ENCODE measurements at places on chromosomes 16 and 17.

- DNase-seq: no peak
Observed at GRCh38 chr16:5578980-5579379, 481.4 kb upstream of the EEF2KMT start.

DNA sequence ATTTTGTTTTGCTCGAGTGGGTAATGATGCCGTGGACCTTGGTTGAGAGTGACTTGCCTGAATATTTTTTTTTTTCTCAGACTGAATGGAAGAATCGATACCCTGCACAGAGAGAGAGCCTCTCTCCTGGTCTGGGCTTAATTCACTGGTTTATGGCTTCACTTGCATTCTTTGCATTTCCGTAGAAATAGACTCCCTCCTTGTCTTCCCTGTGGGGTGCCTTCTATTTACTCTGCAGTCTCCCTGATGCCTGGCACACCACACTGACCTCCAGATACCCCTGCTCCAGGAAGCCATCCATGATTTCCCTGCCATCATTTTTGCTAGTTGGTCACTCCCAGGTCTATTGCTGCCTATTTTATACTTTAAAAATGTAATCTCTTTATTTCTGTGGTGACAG lies 238.0 kb downstream of the SNX29 start:
- no peak for DNase-seq

GRCh38 chr17:66025551-66025950 lies 166.4 kb downstream of the CEP112 start:
- no peak for DNase-seq

DNA sequence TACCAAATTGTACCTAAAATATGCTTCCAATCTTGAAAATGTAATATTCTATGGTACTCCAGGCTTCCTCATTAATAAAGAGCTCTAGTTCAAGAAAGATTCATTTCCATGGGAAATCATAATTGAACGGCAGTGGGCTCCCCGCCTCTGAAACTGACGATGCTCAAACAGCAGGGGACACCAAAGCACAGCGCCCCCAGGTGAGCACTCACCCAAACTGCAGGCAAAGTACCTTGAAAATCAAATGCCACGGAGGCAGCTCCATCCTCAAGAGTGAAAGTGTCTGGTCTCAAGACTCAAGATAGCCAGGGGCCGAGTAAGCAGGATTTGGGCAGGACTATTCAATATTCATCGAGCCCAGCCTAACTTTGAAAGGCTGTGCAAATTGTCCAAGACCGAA lies 217.4 kb upstream of the TNRC6C start:
- no peak for DNase-seq

GRCh38 chr17:50298018-50298417 lies 23.8 kb downstream of the TMEM92 start:
- DNase-seq: no peak

DNA sequence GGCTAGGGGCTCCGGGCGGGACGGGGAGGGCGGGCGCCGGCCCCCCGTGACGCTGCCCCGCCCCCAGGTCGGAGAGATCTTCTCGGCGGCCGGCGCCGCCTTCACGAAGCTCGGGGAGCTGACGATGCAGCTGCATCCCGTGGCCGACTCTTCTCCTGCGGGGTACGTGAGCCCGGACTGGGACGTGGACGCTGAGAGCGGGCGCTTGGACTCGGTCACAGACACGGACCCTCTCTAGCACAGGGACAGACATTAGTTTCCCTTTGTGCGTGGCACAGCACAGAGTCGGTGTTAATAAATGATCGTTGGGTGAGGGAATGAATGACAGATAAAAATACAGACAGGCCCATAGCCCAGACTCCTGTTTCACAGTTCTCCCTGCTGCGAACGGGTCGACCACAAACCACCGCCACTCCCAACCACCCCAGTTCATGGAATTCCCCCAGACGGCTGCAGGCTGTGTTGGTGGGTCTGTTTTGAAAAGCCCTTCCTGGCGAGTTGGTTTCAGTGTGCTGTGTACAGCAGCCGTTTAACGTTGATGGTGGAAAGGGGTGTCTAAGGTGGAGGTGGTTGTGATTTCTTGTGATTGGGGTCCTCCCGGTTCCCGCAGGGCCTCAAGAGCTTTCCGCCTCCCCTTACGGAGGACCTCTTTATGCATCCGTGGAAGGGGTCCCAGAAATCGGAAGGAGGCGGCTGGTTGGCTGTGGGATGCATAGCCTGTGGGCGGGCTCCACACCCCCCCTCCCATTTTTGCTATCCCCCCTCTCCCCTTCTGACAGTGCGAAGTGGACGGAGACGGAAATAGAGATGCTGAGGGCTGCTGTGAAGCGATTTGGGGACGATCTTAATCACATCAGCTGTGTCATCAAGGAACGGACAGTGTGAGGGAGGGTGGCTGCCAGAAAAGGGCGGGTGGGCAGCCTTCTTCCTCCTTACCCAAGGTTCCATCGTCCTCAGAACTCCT lies 2.9 kb downstream of the RNASEK start:
- no peak for DNase-seq

DNA sequence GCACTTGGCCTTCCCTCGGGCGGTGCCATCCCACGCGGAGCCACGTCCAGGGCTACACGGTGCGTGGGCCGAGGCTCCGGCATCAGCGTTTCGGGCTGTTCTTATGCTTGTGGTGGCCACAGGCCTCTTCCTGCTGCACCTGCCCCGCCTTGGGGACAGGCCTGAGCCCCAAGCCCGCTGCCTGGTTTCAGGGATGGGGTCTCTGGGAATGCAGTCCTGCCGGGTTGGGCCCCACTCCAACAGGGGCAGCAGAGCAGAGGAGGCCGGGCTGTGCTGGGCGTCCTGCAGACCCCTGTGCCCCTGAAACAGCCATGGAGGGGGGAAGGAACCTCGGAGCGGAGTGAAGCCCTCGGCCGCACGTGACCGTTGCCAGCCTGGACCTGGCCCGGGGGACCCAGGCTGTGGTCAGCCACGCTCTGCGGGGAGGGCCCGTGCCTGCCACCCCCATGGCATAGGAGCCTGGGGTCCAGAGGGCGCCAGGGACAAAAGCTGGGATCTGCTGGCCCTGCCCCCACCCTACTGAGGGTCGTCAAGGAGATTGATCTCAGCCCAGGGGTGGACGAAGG lies 453 bp upstream of the WFIKKN1 start:
- no peak for DNase-seq

DNA sequence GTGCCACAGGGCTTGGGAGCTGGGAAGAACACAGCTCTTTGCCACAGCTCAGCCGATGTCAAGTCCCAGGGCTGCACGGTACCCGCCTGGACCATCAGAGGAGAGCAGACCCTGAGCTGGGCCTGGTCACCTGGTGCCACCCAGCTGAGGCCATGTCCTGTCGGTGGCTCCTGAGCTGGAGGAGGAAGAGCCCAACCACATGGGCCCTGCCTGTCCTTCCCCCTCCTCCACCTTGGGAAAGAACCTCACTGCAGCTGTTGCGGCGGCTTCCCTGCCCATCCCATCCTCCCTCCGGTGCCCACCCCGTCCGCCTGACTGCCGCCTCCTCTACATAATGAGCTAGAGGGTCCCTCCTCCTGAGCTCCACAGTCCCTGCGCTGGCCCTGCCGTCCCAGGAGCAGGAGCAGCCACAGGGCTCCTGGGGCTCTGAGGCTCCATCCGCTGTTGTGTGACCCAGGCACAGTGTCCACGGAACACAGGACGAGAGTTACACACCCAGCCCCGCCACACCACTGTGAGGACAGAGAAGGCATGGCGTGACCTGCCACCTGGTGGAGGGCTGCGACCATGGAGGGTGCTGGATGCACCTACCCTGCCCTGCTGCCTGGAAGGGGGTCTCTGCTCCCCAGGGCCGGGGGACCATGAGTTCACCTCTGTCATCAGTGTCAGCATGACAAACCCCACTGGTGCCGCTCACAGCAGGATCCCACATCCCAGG lies 21.4 kb upstream of the CHMP6 start:
- DNase-seq: no peak

- DNase-seq: no peak
Observed at GRCh38 chr17:73998653-73999645, 204.5 kb upstream of the RPL38 start.

DNA sequence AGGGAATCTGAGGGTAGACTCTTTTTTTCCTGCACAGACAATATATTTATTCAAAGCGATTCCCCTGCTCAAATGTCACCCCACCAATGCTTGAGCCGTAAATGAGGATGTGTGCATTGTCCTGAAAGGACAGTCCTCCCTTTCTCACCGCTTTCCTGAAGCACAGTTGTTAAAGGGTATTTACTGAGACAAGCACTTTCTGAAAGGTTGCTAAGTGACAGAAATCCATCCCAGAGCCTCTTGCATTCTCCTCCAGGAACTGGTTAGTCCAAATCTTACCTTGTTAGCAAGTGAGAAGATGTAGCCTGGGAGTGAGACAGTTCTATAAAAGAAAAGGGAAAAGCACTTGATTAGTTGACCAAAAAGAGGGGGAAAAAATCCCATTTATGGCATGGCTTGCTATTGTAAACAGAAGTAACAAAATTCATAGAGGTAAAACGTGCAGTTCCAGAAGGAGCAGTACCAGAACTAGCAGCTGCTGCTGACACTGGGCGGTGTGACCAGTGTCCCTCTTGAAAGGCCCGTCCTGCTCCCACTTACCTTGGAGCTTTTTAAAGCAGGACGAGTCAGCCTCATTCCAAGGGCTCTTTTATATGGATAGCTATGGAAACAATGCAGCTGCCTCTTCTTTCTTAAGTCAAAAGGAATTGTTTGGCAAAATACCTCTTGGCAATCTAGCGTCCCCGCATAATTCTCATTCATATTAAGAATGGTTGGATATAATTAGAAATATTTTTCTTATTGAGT lies at the start of gene MYH2:
TSS of gene MYH2 (minus strand) at position 563 of the 747 bp plus-strand sequence. CDS start 1,738 bp downstream, outside the sequence.
- no peak for DNase-seq

DNA sequence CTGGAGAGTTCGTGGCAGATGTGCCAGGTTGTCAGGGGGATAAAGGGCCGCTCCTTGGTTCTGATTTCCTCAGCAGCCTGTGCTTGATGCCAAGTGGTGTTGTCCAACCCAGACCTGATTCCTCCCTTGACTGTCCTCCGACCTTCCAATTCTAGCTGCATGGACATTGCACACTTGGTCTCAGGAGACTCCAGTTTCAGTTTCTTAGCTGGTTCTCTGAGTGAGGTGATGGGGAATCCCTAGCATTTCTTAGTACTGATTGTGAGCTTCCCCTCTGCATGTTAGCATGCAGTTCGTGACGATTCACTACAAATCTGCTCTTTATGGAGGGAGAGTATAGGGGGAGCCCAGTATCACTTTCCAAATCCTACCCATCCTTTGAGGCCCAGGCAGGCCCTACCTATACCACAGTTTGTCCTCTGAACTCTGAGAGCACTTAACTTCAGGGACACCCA lies 12.4 kb upstream of the CCR7 start:
- DNase-seq: no peak
